GM12891 (cell line): ENCODE measurements at places on chromosomes 16 and 17.

DNA sequence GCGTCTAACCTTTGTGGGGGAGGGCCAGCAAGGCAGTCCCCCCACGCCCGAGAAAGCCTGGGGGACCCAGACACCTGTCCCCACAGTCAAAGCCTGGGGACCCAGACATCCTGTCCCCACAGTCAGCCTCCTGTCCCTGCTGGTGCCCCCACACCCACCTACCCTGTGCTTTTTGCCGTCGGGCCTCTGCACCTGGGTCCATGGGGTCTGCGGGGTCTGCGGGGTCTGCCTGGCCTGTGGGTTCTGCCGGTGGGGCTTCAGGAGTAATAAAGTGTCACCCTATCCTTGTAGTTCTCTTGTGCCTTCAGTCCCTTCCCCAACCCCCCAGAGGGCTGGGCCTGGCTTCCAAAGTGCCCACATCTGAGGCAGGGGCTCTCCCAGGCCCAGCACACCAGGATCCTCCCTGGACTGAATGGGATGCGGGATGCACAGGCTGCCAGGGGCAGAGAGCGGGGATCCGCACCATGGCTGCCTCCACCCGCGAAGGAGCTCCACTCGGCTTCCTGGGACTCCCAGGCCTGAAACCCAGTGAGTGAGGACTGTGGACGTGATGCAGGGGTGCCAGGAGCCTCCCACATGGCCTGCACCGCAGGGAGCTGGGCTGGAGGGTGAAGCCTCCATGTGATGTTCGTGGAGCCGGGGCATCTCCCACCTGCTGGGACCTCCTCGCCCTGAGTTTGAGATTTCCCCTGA is 16.3 kb upstream of the DPEP1 start:
- no peak for DNase-seq

DNA sequence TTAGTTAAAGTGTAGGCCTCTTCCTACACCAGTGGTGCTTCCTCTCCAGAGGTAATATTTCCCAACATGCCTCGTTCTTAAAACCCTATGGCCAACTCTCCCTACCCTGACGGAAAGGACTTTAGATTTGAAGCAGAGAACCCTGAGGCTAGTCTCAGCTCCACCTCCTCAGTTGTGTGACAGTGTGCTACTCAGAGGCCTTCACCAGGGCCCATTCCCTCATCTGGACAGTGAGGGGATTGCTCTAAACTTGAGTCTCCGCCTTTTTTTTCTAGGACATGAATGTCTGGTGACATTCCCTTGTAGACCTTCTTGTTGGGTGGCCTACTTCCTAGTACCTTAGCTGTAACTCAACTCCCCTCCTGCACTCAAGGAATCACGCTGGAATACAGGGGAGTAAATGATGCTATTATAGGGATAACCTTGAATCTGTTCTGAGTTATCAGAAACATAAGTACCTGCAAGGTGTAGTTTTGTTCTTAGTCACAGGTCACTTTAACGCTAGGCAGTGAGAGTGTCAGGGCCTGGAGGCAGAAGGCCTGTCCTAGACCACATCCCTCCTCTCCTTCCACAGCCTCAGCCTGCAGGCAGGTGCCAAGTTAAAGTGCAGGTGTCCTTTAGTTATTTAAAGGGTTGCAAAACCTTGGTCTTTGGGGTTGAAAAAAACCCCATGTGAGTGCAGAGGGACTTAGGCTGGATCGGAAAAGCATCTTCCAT is 26.9 kb downstream of the LDHD start:
- DNase-seq = no peak

DNA sequence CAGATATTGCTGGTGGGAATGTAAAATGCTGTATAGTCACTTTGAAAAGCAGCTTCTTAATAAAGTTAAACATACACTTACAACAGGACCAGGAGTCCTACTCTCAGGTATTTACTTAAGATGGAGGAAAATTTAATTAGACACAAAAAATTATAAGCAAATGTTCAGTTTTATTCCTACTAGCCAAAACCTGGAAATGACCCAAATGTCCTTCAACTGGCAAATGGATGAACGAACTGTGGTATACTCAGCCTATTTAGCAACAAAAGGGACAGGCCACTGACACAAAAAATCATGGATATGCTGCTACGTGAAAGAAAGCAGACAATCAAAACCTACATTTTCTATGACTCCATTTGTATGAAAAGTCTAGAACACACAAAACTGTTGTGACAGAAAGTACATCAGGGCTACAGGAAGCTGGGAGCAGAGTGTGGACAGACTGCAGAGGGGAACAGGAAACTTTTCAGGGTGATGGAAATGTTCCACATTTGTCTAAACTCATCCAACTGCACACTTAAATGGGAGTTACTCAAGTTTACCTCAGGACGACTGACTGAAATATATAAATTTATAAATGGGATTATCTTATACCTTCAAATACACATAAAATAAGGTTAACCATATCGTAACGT is 49.3 kb upstream of the MNT start:
- DNase-seq = no peak

- no peak for DNase-seq
Observed at GRCh38 chr17:64270885-64271284, 7.8 kb upstream of the TEX2 start.

GRCh38 chr16:89290887-89291286 is 73.4 kb downstream of the ZNF778 start:
- no peak for DNase-seq

GRCh38 chr16:12087901-12088421 is 111.4 kb downstream of the SNX29 start:
- DNase-seq = no peak

- DNase-seq = peak; percentile 96
Observed at GRCh38 chr17:38729886-38730525, at the start of gene CISD3. Gene CISD3, plus strand, starts transcription at chr17:38730341. Its CDS starts 18 bp downstream, at chr17:38730359.

DNA sequence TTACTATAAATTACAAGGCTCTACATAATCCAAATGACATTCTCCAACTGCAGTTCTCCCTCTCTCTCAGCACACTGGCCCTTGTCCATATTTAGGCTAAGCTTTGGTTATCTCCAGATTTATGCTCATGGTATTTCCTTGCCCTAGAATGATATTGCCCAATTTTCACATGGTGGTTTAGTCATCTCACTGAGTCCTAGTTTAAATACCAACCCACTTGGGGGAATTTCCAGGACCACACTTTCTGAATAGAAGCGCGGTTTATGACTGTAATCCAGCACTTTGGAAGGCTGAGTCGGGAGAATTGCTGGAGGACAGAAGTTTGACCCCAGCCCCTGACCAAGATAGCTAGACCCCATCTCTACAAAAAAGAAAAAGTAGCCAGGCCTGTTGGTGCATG is 280.1 kb upstream of the MON1B start:
- no peak for DNase-seq

GRCh38 chr16:83455716-83456115 is 352.1 kb upstream of the HSBP1 start:
- DNase-seq = no peak

DNA sequence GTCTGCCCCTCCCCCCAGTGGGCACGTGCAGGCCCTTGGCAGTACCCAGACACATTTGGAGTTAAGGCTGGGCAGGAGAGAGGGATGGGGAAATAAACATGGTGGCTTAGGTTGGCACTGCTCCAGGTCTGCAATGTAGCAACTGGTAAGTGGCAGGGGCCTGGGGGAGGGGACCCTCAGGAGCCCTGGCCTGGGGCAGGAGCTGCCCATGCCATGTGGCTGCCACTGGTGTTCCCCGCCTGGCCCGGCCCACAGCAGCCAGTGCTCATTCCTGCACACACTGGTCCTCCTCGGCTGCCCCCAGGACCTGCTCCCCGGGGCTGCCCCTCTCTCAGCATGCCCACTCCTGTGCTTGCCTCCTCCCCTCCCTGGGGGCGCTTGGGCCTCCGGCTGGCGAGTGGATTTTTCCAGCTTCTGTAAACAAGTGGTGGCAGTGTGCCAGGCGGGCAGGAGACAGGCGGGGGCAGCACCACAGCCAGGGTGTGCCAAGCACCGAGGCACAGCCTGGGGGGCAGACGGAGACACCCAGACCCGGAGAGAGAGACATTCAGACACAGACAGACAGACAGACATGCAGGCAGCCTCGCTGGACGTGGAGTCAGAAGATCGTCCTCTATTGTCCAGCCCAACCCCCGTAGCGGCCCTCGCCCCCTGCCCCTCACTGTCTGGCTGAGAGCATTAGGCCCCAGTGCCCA is 9.4 kb downstream of the THRA start:
- DNase-seq = no peak

DNA sequence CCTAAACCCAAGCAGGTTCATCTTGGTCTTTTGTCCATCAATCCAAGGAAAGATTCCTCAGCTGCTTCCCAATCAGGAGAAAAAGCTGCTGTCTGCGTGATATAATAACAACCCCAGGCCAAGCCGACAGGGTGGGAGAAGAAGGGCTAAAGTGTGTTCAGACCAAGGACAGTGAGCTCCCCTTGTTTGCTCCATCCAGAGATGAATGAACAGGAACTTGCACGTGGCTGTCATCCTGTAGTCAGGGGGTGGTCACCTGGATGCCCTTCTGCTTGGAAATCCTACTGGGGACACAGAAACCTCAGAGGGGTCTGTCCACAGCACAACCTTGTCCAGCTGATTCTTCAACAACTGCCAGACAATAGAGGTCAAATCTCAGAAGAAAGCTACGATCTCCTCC is 414.5 kb downstream of the SOX9 start:
- no peak for DNase-seq

GRCh38 chr17:12422651-12423050 is 243.0 kb upstream of the MYOCD start:
- DNase-seq = no peak

DNA sequence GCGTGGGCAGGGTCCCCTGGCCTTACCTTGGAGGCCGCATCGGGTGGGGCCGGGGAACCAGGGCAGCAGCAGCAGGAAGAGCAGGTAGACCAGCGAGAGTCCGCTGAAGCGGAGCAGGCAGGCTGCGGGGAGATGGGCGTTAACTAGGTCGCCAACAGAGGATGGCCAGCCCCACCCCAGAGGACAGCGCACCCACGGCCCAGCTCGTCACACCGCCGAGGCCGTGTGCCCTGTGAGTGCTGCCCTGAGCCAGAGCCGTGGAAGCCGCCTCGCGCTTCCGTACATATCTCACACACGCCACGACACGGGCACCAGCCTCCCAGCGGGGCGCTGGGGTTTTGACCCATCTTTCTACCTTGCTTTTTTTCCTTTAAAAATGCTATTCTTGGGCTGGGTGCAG is 35.7 kb downstream of the PIEZO1 start:
- DNase-seq = no peak

DNA sequence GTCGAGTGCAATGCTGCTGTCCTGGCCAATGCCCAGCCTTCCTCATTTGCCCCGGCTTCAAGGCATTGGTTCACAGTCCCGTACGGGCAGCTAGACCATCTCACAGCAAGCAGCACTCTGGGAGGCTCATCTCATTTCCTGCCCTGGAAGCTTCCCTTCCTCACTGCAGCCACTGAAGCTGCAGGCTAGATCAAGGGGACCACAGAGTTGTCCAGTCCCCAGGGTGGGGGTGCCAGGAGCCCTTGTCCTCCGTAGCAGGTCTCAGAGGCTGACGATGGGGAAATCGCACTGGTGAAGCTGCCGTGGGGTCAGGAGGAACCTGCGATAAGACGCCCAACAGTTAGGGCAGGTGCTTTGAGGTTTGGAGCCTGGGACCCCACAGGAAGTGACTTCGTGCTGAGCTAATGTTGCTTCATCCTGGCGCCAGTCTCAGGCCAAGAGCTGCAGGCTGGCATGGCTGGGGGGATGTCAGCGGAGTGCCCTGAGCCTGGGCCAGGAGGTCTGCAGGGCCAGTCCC is at the start of gene SPNS3:
TSS of gene SPNS3 (plus strand) at position 426 of the 517 bp plus-strand sequence. CDS start at position 454, 28 bp downstream.
- DNase-seq = no peak

DNA sequence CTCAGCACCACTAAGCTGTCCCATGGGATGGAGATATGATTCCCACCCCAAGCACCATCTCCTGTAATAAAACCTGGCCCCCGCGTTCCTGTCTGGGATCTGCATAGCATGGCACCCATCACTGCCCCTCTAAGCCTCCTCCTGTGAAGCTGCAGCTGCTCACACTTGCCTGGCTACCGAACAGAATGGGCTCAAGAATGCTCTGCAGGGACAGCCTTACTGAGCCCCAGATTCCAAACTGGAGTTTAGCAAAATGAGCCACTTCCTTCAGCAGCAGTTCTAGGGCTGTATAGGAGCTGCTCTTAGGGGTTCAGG is 256.1 kb downstream of the CPPED1 start:
- no peak for DNase-seq

GRCh38 chr17:77147357-77147801 is 6.6 kb downstream of the SEC14L1 start:
- DNase-seq = peak; percentile 25

- DNase-seq = no peak
Observed at GRCh38 chr17:48549281-48549630, 4.3 kb upstream of the HOXB2 start.

- no peak for DNase-seq
Observed at GRCh38 chr16:5549802-5550201, 452.2 kb upstream of the EEF2KMT start.

DNA sequence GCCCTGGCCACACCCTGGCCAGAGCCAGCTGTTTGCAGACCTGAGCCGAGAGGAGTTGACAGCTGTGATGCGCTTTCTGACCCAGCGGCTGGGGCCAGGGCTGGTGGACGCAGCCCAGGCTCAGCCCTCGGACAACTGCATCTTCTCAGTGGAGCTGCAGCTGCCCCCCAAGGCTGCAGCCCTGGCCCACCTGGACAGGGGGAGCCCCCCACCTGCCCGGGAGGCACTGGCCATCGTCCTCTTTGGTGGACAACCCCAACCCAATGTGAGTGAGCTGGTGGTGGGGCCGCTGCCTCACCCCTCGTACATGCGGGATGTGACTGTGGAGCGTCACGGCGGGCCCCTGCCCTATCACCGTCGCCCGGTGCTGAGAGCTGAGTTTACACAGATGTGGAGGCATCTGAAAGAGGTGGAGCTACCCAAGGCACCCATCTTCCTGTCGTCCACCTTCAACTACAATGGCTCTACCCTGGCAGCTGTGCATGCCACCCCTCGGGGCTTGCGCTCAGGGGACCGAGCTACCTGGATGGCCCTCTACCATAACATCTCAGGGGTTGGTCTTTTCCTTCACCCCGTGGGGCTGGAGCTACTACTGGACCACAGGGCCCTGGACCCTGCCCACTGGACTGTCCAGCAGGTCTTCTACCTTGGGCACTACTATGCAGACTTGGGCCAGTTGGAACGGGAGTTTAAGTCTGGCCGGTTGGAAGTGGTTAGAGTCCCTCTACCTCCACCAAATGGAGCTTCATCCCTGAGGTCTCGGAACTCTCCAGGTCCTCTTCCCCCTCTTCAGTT is 578 bp downstream of the AOC2 start:
- no peak for DNase-seq

DNA sequence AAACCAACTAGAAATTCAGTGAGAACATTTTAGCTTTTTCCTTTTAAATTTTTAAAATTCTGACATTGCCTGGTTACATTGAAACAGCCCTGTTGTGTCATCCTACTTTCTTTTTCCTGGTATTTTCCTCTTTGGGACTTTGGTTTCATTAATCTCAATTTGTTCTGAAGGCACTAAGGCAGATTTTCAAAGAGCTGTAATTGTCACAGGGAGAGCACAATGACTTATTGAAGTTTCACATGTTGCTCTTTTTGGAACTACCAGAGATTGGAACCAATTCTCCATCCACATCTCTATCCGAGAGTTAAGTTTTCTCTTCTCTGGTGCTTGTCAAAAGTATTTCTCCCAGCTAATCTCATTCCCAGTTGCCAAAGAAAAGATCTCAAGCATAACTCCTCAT is 144.7 kb upstream of the TBX2 start:
- no peak for DNase-seq
